ENCODE measurements at places on chromosomes 12 and 14. TPM values are rescaled to one million over a fixed set of nuclear protein-coding genes. Genes with fewer than 3 reads are reported as not detected.

Gene CAPZA3
- not detected for total RNA-seq

Gene ANKRD33
- total RNA-seq, result not detected

Gene GPRC5D
- total RNA-seq, result not detected

Gene DCN
- 827 TPM for total RNA-seq

Gene KRT80
- 1.1 TPM for total RNA-seq
